NCI-H1417 (cell line): ENCODE measurements at places on chromosomes 12 and 14.

DNA sequence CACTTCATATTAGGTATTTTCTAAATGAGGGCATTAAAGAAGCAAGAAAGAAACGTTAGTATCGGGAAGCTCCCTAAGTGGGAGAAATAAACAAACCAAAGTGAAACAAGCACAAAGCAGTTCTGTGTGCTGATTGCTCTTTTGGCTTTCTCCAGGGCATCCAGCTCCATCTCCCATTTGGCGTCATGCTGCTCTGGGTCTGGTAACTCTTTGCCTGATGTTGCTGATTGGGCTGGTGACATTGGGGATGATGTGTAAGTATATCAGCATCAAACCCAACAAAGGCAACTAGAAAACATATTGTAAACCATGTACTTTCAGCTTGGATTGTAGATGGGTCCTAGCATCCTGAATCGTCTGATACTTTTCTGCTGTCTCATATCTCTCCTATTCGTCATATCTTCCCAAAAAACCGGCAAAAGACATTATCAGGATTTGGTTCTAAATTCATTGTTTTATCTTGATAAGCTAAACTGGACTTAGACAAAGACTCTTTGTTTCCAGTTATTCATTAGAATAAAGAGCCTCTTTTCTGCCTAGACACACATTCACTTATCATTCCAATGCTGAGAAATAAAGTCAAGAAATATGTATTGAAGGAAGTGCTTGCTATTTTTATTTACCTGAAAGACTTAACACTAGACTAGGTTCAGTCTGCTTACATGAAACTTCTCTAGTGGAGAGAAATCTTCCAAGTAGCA lies 2.4 kb downstream of the CLEC12B start:
- no peak for DNase-seq

DNA sequence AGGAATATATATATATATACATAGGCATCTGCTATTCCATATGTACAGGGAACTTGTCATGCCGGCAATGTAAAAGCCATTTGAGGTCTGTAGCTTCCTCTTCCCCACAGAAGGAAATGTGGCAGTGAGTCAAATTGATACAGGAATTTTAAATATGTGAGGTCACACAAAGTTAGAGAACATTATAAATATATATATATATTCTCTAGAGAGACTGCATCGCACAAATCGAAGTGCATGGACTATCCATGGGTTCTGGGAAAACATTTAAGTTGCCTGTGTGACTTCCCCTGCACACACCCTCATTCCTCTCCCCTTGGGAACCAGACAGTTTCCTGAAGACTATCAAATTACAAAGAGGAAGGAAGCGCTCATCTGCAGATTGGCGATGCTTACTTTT lies 100.9 kb upstream of the CCDC91 start:
- DNase-seq: peak; percentile 17

- no peak for DNase-seq
Observed at GRCh38 chr14:50347521-50347920, 35.4 kb downstream of the DMAC2L start.

DNA sequence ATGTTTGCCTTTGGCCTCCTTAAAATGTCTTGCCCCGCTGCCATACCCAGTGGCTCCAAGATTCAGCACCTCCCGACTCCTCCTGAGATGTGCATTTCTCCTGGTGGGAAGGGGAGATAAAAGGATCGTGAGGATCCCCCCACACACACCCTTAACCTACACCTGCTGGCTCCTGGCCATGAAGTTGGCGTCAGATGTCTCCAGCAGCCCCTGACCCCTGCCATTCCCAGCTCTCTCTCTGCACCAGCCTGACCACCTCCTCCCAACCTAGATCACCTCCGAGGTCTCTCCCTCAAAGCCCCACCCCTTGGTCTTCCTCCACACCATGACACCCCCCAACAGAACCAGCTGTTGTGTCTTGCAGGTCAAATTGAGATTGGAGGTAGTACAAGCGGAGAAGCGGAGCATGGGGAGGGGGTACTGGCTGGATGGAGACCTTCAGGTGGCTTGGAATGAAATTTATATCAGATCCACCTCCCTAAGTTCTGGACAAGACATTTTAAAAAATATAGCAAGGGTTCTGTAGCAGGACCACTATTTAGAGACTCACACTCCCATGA lies 151.1 kb upstream of the FKBP4 start:
- DNase-seq: no peak

- peak; percentile 44 for DNase-seq
Observed at GRCh38 chr12:12807970-12808702, 5.0 kb upstream of the DDX47 start.

GRCh38 chr12:26935636-26936378 lies 2.0 kb downstream of the INTS13 start:
- DNase-seq: no peak

DNA sequence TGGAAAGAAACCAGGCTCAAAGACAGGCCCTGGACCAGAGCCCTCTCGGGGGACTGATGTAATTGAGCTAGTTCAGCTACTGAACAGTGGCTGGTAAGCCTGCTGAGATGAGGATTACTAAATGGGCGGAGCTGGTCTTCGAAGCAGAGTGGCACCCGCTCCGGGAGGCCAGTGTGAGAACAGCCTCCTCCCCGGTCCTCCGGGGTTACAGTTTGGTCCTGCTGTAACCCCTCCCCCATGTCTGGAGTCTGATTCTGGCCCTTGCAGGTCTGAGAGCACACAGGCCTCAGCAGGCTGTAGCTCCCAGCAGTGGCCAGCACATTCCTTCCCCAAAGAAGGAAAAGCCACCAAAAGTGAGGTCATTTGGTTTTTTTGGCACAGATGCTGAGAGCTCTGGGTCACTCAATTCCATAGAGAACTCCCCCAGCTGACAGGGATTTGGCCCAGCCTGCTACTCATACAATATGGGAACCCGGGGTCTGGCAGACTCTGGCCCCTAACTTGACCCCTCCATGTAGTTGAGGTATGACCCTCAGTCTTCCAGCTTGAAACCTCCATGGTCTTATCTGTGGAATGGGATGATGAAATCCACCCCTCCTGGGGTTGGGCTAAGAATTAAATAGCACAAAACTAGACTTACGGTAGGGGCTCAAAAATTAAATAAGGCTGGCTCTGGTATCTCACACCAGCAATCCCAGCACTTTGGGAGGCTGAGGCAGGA lies 39.0 kb downstream of the ACTN1 start:
- DNase-seq: no peak

GRCh38 chr12:53005215-53005985 lies 856 bp upstream of the EIF4B start:
- no peak for DNase-seq

DNA sequence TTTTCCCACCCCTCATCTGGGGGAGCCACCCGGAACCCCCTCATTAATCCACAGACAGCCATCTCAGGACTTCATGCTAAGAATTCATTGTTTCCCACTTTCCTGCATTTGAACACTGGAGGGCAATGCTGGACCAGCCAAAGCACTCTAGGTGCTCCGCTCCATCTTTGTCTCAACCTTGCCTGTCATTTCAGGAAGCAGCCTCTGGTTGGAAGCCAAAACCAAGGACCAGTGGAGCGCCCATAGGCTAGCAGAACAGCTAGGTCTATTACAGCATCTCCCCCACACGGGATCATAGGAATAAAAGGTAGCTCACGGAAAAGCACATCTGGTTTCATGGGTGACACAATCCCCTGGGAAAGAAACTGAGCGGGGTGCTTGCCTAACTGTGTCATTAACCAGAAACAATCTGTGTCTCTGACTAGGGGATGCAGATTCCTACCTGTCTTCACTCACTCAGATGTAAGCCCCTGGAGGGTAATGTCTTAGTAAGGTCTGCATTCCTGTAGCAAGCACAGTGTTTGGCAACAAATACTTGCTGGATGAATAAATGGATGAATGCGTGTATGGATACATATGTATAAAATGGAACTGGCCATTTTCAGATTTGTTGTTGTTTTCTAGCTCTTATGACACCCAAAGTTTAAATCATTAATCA lies 197.0 kb downstream of the DAD1 start:
- peak; percentile 61 for DNase-seq

- peak; percentile 64 for DNase-seq
Observed at GRCh38 chr12:4978737-4979136, 64.9 kb upstream of the KCNA5 start.

GRCh38 chr14:53875324-53875897 lies 81.2 kb downstream of the BMP4 start:
- no peak for DNase-seq

DNA sequence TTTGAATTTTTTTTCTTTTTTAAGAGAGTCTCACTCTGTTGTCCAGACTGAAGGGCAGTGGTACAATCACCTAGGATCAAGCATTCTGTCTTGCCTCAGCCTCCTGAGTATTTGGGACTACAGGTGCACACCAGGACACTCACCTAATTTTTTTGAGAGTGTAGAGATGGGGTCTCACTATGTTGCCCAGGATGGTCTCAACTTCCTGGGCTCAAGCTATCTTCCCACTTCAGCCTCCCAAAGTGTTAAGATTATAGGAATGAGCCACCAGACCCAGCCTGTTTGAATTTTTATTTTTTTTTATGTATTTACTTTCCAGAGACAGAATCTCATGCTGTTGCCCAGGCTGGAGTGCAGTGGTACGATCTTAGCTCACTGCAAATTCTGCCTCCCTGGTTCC lies 11.3 kb downstream of the BAZ1A start:
- no peak for DNase-seq

DNA sequence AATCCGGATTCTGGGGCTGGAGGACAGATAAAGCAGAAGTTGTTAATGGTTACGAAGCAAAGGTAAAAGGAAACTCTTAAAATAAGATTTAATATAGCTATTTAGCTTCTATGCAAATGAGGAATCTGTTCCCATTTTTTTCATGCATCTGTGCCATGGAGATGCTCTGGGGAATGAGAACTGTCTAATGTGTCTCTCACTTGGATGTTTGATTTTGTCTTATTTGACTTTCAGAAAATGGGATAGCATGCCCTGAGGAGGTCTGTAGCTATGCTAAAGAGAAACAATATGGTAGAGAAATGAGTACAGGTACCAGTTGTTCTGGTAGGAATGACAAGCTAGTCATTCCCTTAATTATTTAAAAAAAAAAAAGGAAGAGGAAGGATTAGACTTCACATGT lies 24.3 kb downstream of the C12orf76 start:
- no peak for DNase-seq

DNA sequence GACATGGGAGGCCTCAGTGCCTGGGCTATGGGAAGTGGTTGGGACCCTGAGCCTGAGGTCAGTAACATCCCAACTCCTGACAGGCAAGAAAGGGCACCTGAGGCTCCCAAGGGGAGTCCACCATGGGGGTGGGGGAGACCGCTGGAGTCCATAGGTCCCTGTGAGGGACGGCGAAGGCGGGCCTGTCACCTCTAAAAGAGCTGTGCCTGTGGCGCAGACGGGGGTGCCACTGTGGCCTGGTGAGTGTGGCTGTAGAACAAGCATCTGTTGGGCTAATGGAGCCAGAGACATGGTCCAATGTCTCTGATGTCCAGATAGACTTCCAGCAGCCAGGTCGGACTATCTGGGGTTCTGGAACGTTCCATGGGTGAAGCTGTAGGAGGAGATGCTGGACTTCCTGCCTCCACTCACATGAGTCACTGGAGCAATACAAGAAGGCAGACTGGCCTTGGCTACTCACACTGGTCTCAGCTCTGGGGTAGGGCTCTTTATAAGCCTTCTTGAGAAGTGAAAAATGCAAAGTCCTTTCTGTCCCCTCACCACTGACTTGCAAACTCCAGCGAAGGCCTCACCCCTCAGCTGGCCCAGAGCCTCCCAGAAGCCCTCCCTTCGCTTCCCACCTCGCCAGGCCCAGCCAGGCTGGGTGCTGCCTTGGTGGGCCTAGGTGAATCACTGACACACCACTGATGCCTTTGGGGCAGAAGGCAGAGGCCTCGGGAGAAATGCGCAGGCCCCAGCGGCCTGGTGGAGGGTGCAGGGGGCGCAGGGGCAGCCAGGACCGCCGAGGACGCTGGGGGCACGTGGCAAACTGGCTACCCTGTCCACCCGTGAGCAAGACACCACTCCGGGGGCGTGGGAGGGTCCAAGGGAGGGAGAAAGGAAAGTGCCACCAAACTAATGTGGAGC lies 1.1 kb upstream of the TRAF3 start:
- no peak for DNase-seq

GRCh38 chr12:6494968-6495367 lies 1.1 kb downstream of the NCAPD2 start:
- DNase-seq: no peak

DNA sequence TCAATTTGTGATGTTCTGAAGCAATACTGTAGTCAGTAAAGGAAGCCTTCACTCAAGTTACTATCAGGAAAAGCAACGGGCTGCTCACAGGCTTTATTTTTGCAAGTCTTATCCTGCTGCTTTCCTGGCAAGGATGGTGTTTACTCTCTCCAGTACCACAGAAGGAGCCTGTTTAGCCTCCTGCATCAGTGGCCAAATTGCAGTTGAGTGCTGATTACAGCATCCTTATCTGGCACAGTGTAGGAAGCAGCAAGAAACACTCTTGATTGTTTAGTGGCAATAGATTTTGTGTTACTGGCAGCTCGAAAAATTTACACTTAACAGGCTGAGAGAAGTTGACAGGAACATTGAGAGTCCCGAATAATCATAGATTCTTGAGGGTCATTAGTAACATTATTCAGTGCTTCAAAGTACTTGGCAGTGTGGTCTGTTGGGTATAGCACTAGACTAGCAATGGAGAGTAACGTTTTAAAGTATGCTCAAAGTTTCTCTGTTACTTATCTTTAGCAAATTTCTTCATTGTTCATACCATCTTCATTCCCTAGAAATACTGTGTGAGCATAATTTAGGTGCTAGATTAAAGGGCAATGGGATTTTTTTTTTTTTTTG lies 11.7 kb downstream of the TULP3 start:
- DNase-seq: no peak

DNA sequence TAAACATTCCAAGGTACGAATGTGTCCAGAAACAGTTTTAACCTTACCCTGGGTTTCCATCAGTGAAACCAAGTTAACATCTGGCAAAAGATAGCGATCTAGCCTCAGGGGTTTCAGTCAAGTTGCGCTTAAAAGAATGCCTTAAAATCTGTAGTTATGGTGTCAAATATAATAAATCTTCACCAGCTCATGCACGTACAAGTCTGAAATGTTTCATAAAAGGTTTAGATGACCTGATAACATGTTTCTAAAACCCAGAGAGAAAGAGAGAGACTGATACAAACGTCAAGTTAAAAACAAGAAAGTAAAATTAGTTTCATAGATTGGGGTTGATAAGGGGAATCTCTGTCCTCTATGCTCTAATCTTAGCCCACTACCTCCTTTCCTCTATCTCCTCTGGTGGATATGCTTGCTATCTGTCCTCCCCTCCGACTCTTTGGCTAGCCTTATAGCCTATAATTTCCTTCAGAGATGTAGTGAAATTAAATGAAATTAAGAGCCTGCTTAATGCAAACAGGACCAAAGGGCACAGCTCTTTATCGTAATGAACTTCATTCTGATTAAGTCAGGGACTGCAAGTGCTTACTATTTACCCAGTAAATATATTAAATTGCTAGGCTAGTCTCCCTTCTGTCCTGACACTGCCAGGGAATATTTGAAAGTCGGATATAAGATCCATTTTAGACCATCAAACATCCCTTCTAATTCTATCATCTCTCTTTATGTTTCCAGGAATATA lies 18.4 kb upstream of the FOS start:
- no peak for DNase-seq

- no peak for DNase-seq
Observed at GRCh38 chr12:21223930-21224329, 92.9 kb downstream of the SLCO1B1 start.
